ENCODE measurements at places on chromosomes 12 and 14.

DNA sequence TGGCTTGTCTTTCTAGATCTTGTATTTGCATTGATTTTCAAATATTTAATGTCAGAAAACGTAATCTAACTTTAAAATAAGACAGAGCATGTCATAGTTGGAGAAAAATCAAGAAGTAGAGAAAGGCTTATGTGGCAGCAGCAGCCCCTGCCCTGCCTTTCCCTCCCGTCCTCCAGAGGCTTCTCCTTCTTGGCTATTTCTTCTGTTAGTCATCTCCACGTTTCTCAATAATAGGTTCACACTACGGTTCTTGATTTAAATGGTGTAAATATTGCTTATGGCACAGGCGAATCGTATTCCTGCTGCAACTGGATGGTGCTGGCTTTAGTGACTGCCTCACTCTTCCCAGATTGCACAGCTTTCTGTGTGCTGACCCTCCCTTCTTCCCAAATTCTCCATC is 42.8 kb downstream of the SLC8B1 start:
- DNase-seq: no peak

DNA sequence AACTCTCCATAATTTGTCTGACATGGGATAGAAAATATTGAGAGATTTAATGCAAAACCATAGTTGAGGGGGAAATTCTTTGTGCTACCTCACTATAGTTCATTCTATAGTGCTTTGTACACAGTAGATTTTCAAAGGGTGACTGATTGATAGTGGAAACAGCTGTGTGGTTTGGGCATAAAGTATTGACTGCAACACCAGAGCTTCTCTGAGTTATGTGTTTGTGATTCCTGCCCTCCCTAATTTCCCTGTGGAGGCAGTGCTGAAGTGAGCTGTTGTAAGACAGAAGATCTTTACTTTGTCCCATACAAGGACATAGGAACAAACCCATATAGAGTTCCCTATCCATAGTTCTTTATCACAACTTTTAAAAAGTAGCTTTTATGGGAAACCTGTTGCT is 47.1 kb downstream of the PTPRQ start:
- no peak for DNase-seq

DNA sequence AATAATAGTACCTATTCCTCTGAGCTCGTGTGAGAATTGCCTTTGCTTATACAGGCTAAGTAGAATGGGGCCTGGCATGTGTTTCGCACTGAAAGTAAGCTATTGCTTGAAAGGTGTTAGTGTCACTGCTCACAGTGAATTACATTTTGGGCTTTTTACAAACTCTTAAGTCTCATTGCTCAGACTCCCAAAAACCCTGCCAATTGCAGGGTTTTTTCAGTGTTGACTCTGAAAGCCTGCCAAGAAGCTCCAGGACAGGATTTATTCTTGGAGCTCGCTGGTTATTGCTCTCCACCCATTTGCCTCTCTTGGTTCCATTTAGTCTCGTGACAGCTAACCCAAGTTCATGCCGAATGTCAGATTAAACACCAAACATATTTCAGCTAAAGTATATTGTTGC is 39.8 kb downstream of the NOPCHAP1 start:
- no peak for DNase-seq

DNA sequence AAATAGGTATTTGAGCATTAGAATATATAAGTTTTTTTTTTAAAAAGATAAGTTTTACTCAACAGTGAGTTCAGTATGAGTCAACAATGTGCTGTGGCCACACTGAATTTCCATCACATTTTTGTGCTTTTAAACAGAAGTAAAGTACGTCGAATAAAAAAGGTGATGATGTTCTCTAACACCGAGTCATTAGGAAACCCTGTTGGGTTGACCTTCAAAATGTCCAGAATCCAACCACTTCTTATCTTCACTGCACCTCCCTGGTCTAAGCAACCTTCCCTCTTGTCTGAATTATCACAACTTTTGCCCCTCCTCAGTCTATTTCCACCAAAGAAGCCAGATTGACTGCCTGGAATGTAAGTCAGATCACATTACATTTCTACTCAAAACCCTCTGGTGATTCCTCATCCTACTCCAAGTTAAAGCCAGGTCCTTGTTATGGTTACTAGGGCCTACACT is 43.0 kb upstream of the SYCP3 start:
- DNase-seq: no peak

DNA sequence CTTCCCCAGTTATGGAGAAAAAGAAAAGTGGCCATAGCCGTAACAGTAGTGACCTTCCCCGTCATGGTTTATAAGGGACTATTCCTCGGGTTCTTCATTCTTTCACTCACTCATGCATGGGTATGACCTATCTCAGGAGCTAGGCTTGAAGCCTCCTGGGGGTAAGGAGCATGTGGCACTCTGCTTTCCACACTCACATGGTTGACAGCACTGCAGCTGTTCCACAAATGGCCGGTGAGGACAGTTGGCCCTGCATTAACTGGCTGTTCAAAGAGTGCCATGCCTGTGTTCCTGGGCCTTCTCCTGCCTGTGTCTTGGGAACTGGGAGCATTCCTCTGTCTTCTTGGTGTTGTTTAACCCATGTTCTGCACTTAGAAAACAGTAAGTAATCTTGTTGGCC is 66.2 kb upstream of the PNMA1 start:
- no peak for DNase-seq

GRCh38 chr12:95608252-95609033 is 57.2 kb upstream of the USP44 start:
- no peak for DNase-seq

- no peak for DNase-seq
These were observed 148.5 kb downstream of the PLCZ1 start for GRCh38 chr12:18589316-18589715.

- DNase-seq: no peak
These were observed at the start of gene FLRT2 for GRCh38 chr14:85529803-85530574. Gene FLRT2, plus strand, starts transcription at chr14:85530144. Its CDS starts 91,371 bp downstream, at chr14:85621515.

DNA sequence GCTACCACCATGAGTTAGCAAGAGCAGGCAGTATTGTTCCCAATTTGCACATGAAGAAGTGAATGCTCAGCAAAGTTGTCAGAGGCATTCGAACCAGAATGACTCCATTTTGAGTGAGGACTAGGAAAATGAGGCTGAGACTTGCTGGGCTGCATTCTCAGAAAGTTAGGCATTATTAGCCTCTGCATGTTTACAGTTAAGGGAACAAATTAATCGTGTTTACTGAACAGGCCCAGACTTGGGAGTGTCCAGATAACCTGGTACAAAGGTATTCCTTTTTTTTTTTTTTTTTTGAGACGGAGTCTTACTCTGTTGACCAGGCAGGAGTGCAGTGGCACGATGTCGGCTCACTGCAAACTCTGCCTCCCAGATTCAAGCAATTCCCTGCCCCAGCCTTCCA is 22.5 kb upstream of the VWF start:
- no peak for DNase-seq

DNA sequence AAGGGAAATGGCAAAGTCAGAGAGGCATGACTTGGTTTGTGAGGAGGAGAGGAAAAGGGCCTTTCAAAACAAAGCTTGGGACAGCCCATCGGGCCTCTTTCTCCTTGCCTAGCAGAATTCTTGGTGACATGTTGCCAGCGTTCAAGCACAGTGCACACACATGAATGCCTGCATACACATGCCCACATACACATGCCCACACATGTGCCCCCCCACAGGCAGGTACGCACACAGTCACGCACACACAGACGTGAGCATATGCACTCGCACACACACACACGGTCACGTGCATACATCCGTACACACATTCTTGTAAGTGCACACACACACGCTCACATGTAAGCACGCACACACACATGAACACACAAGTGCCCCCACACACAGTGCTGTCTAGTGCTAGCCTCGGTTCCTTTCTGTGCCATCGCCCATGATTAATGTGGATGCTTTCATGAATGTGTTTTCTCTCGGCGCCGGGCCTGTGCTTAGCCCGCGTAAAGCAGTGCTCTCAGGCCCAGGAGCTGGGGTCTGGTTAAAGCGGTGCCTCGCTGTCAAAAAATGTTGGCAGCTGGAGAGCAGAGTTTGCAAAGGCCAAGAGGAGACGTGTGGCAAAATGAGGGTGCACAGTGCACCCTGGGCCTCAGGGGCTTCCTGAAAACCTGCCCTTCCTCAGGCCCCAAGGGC is 328.8 kb upstream of the DIO3 start:
- DNase-seq: no peak
